ENCODE measurements at places on chromosomes 4 and X.

- DNase-seq, result no peak
Observed at GRCh38 chr4:41575207-41575606, 37.2 kb downstream of the LIMCH1 start.

DNA sequence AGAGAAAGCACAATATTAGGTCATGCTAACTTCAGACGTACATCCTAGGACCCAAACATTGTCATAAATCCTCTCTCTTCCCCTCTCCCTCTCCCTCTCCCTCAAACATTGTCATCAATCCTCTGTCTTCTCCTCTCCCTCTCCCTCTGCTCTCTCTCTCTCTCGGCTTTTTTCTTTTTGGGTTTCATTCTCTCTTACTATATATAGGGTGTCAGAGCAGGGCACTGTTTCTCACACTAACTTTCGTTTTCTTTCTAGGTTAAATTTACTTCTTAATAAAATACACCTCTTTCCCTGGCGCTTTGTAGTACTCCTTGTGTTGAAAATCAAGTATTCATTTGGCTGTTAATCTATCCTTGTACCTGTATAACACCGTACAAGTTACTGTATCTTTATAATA is 37.0 kb upstream of the HERC5 start:
- no peak for DNase-seq

DNA sequence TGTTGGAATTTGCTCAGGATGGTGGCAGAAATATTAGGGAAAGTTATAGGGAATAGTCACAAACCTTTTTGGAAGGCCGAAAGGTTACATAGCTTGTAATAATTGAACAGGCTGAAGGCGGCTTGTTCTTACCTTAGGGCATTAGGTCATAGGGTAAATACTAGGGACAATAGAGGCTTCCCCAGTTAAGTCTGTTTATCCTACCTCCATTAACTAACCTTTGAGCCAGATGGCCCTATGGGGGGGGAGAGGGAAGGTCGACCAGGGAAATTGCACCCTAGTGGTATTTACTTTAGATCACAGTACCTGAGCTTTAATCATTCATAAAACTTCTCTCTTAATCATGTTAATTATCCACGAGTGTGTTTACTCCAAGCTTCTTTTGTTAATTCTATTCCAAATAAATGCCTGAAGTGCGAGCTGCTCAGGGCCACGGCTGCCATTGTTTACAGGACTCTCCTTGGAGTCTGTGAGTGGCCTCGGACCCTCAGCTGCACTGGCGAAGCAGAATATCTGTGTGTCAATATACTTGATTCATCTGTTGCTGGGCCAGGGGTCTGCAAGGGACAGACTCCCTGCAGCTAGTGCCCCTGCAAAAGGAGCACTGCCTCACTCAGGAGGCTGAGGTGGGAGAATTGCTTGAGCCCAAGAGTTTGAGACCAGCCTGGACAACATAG is 22.9 kb downstream of the PAGE2 start:
- no peak for DNase-seq

- DNase-seq, result no peak
Observed at GRCh38 chrX:118115953-118116712, 477 bp downstream of the KLHL13 start.

DNA sequence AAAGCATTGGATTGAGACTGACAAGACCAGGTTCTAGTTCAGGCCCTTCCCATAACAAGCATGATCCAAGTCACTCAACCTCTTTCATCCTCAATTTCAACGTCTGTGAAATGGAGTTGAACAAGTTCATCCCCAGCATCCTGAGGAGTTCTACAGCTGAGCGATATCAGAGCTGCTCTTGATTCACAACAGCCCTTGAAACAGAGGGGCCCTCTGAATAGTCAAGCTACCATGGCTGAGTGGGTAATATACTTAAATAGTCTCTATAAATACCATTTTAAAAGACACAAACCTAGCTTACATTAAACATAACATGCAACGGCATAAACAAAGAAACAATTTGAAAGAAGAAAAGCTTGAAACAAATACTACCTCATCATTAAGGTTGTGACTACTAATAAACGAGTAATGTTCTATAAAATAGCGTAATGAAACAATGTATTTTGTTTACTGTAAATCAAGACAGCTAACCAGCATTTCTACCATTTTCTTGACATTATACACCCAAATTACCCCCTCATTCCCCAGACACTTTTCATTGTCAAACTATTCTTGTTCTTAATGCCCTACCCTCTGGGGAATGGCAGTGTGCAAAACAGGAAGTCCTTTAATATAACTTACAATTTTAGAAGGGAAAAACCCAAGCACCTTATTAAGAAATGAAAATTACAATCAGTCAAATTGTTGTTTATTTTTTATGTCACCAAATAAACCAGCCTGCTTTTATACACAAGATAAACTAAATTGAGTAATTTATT is 202.3 kb downstream of the PARM1 start:
- no peak for DNase-seq

GRCh38 chr4:179989975-179990374 is 2253.2 kb upstream of the TENM3 start:
- no peak for DNase-seq

- DNase-seq, result no peak
Observed at GRCh38 chr4:77220828-77221613, 64.0 kb downstream of the CCNG2 start.

- no peak for DNase-seq
Observed at GRCh38 chr4:55947254-55947882, 1.4 kb upstream of the CEP135 start.

DNA sequence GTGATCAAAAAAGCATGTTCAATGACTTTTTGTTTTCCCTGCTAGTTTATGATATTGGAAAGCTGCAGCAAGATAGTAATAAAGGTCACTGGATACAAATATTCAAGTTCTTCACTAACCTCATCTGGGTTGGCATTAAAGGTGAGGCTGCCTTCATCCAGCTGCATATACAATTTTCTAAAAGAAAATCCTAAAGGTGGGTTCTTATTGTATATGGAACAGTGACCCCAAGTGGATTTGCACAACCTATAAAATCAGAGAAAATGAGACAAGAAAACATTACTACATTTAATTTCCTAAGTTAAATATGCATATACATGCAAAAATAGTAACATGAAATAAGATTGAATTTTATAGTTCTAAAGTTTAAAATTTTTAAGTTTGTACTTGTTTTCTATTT is 23.9 kb downstream of the FBXO8 start:
- DNase-seq, result no peak

DNA sequence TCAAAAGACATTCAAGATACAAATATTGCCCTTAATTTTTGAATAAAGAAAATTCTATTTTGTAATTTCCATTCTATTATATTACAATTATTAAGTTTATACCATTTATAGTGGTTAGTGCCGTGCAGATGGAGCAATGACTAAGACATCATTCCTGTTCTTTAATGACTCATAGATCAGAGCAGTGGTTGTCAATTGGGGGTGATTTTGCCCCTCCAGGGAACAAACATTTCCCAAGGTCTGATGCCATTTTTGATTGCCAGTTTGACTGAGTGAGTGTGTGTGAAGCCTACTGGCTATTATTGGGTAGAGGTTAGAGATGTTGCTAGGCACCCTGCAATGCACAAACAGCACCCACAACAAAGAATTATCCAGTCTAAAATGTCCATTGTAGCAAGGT is 97.9 kb upstream of the DDIT4L start:
- DNase-seq, result no peak
